GM23338 (cell line): ENCODE measurements at places on chromosomes 7 and 10.

- no peak for DNase-seq
Observed at GRCh38 chr7:141462958-141463357, 88.3 kb upstream of the AGK start.

- DNase-seq: peak; percentile 59
Observed at GRCh38 chr7:45092100-45092930, 3.5 kb upstream of the NACAD start.

DNA sequence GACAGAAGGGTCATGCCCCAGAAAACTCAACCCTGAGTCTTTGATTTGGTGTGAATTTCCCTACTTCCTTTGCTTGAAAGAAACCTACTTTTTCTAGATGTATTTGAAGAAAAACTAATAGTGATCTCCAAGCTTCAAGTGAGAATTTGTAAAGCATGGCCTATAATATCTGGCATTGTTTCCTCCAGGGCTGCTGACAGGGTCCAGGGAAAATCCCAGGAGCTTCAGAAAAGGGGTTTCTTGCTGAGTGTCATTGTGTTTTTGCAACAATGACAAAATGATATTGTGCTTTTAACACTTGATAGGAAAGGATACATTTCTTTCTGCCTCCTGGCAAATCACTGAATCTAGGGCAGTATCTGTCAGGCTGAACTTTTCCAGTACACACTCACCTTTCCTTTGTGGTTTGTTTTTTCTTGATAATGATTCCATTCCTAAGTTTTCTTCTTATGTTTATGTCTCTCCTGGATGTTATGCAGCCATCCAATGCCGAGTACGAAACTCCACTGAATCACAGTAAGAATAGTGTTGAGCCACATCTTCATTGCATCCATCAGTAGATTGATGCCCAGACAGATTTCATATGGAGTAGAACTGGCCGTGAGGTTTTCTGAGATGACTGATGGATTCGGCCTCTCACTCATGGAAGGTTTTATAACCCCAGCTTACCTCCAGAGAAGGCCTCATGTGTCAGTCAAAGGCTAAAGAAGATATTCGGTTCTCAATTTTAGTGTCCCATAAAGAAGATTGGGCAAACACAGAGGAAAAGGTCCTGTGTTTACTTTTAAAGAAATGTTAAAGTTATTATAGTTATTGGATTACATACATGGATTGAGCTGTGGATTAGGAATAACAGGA lies 76.9 kb upstream of the STEAP1B start:
- no peak for DNase-seq

DNA sequence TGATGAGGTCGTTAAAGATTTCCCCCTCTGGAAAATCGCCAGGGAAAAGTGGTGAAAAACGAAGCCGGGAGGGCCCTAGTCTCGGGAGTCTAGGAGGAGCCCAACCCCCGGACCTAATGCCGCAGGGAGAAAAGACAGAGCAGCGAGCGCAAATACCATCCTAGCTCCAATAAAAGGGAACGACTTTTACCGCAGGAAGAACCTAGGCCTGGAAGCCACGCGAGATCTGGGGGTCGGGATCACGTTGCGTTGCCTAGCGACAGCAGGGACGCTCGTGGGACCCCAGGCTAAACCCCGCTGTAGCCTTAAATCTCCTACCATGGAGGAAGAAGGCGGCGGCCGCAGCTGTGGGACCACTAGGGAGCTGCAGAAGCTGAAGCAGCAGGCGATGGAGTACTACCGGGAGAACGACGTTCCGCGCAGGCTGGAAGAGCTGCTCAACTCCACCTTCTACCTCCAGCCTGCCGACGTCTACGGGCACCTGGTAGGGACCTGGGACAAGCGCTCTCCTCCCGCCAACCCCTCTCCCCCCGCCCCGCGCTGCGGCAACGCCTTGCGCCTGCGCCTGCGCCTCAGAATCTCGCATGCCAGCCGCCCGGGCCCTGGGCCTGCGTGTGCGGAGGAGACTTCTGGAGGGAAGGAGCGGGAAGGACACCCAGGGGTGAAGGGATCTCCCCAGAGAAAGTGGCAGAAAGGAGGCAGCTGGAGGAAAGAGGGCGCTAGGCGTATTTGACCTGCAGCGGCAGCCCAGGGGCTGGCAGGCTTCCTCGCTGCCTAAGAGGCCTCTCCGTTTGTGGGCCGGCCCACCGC lies at the start of gene ENO4:
TSS of gene ENO4 (plus strand) at position 252 of the 810 bp plus-strand sequence. CDS start at position 320, 68 bp downstream.
- DNase-seq: peak; percentile 96

DNA sequence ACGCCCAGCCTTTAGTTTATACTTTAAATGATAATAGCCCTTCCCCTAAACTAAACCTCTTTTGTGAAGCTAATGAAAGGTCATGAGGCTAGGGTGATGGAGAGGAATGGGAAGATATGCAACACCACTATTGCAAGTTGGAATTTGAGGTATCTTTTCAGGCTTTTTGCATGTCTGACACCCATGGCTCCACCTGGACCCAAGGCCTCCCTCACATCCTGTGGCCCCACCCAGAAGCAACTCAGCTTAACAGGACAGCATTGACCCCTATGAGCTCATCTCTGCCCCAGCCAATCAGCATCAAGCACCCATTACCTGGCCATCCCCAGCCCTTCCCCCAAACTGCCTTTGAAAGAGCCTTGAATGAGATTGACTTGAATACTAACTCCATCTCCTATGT lies 674.2 kb upstream of the NRP1 start:
- DNase-seq: peak; percentile 87

GRCh38 chr10:132104062-132104461 lies 38.3 kb downstream of the JAKMIP3 start:
- DNase-seq: no peak

GRCh38 chr10:50506861-50507573 lies 116.7 kb downstream of the SGMS1 start:
- DNase-seq: no peak

DNA sequence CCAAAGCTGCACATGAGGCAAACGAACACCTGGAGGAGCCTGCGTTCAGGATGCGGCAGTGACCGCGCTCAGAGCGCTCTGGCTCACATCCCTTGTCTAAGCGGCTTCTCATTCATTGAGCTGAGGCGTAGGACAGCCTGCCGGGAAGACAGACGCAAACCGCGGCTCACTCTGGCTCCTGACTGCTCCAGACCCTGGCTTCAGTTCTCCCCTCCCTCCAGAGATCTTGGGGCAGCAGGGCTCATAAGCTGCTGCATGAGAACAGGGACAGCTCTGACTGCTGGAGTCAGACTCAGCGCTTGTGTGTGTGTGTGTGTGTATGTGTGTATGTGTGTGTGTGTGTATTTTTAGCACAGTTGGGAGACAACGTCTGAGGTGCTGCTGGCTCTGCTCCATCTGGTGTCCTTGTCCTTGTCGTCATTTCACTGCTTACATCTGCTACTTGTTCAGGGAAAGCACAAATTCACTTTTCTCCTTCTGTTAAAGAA lies 15.8 kb upstream of the LYZL2 start:
- peak; percentile 40 for DNase-seq

GRCh38 chr10:85311613-85312337 lies 983.4 kb downstream of the CCSER2 start:
- no peak for DNase-seq

DNA sequence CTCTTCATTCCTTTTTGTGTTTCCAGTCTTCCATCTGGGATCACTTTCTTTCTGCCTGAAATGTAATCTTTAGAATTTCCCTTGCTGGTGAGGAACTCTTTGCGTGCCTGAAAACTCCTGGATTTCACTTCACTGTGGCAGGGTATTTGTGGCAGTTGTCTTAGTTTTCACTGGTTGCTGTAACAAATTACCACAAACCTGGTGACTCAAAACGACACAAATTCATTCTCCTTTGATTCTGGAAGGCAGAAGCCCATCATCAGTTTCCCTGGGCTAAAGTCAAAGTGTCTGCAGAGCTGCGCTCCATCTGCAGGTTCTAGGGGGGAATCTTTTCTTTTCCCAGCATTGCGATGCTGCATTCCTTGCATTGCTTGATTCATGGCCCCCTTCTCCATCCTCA lies 109.3 kb downstream of the RBM20 start:
- peak; percentile 42 for DNase-seq

GRCh38 chr7:26013551-26014083 lies 138.4 kb upstream of the NFE2L3 start:
- no peak for DNase-seq

- no peak for DNase-seq
Observed at GRCh38 chr10:89666138-89666537, 21.1 kb upstream of the PANK1 start.

GRCh38 chr7:131357282-131357880 lies 29.7 kb downstream of the MKLN1 start:
- no peak for DNase-seq

- no peak for DNase-seq
Observed at GRCh38 chr10:49167425-49168170, 20.6 kb downstream of the TMEM273 start.

DNA sequence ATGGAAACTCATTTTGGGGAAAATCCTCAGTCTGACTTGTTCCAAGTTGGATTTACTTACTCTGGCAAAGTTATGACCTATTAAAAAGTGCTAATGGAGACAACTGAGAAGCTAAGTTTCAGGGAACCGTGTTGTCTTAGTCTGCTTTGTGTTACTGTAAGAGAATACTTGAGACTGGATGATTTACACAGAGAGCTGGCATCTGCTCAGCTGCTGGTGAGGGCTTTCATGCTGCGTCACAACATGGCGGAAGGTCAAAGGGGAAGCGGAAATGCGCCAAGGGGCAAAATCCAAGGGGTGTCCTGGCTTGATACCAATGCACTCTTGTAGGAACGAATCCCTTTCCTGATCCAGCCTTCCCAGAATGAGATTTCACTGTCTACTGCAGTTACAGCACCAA lies 46.4 kb downstream of the MTURN start:
- no peak for DNase-seq

DNA sequence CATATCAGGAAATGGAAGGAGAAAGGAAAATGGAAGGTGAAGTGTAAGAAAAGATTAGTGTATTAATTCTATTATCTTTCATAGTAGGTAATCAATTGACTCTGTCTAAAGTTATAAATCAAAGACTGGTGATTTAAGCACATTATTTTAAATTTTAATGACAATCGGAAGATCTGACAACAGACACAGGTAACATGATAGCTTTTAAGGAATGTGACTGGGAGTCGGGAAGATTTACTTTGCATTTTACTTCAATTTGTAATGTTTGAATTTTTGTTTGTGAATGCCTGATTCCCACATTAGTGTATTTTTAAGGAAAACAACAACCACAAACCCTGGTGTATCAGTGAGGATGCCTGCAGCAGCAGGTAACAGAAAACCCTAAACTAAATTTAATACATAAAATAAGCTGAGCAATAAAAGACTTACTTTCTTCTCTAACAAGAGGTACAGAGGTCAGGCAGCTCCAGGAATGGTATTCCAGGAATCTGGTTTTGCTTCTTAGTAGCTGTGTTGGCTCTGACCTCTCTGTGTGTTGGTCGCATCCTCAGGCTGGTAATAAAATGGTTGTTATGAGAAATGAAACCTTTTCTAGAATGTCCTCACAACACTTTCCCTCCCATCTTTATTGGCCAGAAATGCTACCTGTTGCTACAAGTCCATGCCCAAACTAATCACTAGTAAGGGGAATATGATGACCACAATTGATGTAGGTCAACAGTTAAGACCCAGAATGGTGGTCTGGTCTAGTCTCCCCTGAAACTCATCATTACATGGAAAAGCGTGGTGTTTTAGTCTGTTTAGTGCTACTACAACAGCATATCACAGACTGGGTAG lies 12.2 kb downstream of the DNAJB9 start:
- peak; percentile 78 for DNase-seq

DNA sequence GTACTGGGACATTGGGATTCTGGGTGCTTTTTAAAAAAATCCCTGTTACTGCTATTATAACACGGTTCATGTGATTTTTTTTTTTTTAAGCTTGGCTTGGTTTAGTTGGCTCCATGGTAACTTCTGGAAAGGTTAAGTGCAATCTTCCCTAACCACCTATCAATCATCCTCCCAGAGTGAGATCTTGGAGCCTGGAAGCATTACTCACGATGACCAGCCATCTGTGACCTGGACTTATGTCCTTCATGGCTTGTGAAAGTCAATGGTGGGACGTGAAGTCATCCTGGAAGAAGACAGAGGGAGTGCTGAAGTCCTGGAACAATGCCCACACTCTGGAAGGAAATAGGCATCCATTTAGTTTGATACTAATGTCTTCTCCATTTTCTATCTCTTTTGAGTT lies 135.5 kb upstream of the FRMD4A start:
- no peak for DNase-seq

DNA sequence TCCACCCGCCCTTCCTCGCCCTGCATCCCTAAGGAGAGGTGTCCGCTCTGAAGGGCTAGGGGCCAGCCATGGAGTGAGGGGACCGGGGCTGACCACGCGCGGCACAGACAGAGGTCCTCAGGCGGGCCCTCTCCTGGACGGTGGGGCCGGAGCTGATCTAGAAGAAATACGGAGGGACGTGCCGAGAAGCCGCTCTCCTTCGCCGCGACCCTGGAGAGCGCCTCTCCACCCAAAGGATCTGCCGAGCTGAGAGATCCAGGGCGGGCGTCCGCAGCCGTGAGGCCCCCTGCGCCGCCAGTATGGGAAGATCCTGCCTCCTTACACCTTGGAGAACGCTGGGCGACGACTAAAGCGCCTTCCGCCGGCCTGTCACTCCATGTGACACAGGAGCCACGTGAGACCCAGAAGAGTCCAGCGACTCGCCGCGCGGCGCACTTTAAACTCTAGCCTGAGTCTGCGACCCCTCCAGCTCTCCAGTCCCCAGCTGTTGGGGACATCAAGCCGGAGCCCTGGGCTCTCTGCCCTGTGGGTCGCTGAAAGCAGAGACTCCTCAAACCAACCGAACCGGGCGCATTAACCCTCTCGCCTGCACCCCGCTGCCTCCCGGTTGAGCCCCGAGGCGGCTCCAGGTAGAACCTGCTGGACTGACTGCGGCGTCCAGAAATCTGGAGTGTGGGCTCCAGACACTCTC lies 1.5 kb upstream of the SFMBT2 start:
- peak; percentile 82 for DNase-seq

DNA sequence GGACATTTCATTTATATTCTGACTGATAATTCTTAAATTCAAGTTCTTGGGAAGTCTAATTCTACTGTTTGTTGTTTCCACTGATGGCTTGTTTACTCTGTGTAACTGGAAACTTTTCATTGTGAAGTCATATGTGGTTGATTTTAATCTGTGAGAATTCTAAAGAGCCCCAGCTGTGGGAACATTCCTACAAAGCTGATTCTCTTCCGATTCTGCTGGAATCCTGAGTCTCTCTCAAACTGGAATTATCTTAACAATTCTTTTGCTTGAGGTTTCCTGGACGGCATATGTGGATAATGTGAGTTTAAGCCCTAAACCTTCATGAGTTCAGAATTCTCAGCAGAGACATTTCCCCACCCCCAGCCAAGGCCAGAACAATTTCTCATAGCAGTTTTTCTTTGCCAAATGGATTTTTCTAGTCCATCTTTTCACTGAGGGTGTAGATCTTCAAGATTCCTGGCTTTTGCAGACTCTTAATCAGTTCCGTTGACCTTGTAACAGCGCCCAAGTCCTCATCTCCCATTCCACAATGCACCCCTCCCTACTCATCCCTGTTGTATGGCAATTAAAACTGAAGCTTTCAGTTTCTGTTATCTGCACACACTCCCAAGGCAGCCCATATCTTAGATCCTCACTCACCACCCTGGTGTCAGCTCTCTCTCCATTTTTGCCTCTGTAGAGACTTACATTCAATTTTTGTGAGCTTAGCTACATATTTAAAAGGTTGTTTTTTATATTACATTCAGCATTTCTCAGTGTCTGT lies 37.6 kb downstream of the GRM8 start:
- peak; percentile 24 for DNase-seq

- DNase-seq: no peak
Observed at GRCh38 chr7:24169077-24169624, 114.8 kb upstream of the NPY start.

GRCh38 chr7:128697302-128697905 lies 25.3 kb downstream of the GARIN1A start:
- peak; percentile 91 for DNase-seq

- DNase-seq: no peak
Observed at GRCh38 chr10:116912162-116912561, 62.9 kb downstream of the ENO4 start.

GRCh38 chr7:14381306-14381705 lies 391.8 kb upstream of the ETV1 start:
- no peak for DNase-seq
